ENCODE measurements at places on chromosomes 6 and 20.

DNA sequence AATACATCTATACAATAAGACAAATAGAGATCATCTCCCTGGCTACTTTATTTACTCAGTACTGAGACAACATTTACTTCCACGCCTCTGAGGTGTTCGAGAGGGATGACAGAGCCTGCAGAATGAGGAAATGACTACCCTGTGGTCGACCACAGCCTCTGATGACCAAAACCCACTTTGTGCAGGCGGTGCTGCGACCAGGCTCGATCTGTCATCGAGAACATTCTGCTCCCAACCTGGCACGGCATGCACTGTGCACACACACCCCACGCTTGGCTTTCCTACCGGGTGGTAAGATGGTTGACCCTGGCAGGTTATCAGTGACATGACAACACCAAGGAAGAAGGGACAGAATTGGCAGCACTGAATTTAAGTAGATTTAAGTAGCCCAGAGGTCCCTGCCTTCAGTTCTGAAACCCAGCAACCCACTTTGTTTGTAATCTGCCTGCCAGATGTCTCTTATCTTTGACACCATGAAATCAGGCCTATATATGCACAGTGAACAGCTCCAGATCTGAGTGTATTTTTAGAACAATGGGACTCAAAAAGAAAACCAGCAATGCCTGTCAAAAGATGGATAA is 42.6 kb downstream of the TTI1 start:
- no peak for DNase-seq

DNA sequence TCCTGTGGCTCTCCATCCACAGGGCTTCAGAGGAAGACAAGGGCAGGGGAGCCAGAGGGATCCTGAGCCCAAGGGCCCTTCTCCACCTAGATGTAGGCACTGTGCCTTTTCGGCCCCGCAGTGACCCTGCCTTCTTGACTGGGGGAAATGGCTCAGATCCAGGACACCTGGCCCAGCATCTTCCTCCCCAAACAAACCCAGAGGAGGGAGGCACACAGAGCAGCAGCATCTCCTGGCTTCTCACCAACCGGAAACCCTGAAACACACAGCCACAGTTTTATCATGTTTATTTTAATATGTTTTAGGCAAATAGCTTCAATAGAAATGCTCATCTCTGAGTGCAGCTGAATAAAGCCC is 84.5 kb upstream of the LRFN2 start:
- DNase-seq = no peak

DNA sequence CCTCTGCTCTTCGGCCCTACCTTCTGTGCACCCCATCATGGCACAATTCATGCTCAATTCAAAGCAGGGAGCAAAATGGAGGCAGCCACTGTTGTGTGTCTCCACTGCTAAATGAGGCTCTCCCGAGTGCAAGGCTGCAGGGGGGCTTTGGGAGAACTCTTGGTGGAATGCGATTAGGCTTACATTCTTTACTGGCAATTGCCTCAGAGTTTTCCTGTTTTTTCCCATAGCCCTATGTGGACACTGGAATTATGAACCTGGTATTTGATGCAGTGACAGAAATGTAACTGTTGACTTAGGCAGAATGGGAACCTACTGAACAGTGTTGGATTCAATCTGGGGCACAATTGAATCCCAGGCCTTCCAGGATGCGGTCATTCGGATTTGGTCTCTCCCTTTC is 187.9 kb upstream of the GMDS start:
- DNase-seq = no peak

DNA sequence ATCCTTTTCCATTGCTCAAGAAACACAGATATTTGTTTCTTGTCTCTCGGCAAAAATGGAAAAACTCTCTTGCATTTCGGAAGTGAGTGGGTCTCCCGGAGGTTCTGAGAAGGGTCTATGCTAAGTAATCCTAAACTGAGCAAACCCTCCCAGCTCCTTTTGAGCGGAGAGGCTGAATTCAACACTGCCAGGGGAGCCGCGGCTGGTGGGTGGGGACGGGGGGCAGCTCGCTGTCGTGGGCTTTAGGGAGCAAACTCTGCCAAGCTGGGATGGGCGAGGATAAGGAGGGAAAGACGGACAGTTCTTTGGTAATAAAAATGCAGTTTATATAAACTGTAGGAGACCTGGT is 211.4 kb downstream of the FOXC1 start:
- DNase-seq = no peak

DNA sequence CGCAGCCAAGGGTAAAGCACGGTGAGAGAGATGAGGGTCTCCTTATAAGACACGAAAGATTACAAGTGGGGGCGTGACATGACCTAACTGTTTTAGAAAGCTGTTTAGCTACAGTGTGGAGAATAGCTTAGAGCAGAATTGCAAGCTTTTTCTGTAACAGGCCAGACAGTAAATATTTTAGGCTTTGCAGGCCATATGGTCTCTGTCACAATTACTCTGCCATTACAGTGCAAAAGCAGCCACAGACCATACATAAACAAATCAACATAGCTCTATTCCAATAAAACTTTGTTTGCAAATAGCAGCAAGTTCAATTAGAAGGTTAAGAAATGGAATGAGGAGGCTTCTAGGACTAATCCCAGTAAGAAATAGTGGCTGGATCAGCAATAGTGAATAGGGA is 16.8 kb downstream of the PGM3 start:
- no peak for DNase-seq

GRCh38 chr6:111759331-111759835 is 113.9 kb downstream of the FYN start:
- DNase-seq = no peak

DNA sequence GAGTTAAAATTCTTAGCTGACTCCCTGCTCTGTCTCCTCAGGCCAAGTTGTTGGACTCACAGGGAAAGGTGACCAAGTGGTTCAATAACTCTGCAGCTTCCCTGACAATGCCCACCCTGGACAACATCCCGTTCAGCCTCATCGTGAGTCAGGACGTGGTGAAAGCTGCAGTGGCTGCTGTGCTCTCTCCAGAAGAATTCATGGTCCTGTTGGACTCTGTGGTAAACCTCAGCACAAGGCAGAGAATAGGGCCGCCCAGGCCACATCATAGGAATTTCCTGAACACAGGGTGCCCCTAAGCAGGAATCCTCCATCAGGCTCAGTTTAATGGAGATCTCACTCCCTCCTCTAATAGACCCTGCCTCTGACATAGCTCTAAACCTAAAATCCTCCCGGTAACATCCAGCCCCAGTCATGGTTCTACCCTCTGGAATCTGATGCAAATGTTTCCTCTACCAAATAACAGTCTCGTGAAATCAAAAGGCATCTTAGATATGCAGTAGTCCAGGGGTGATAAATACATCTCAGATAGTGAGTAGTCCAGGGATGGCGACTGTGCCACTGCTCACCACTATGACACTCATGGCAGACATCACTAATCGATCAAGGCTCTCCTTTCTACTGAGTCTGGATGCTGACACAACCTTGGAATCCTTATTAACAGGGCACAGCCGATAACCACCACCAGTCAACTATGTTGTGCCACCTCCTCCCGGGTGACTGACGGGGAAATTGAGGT is 18.3 kb downstream of the BPIFB1 start:
- no peak for DNase-seq

Measured in stimulated activated CD4-positive, alpha-beta T cell treated with anti-CD3 and anti-CD28 coated beads, Interleukin-1b, Interleukin-23, amount 100 ng/mL, for 1 hour (primary cell).